Activated T-cell treated with anti-CD3 and anti-CD28 coated beads, Interleukin-2, amount 50 U/mL, for 1 hour (primary cell): ENCODE measurements at places on chromosomes 4 and X.

DNA sequence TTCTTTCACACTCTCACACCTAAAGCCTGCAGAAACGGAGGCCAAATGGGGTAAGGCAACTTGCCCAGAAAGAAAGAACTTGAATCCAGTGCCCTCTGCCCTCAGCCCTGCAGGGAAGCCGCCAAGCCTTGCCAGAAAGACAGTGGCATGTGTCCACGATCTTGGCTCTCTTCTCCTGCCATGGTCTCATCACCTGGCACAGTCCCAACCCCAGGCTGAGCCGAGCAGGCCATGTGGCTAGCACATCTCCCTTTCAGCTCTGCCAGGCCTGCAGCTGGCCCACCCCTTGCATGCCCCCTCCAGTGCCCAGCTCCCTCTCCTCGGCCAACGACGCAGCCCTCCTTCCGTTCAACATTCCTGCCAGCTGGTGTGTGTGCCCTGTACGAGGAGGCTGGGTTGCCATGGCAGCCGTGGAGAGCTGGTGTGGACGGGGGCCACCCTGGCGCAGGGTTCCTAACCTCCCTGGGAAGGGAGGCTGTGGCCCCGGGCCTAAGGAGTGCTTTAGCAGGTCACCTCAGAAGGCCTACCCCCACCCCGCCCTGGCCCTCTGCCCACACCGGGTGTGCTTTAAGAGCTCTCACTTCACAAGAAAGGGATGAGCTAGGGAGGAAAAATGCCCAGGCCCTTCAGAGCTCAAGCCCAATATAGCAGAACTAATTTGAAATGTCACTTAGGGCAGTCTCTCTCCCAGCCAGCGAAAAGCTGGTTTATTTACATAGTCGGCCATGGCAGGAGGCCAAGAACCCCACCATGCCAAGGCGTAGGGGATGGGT is 73.0 kb upstream of the PJA1 start:
- no peak for DNase-seq

DNA sequence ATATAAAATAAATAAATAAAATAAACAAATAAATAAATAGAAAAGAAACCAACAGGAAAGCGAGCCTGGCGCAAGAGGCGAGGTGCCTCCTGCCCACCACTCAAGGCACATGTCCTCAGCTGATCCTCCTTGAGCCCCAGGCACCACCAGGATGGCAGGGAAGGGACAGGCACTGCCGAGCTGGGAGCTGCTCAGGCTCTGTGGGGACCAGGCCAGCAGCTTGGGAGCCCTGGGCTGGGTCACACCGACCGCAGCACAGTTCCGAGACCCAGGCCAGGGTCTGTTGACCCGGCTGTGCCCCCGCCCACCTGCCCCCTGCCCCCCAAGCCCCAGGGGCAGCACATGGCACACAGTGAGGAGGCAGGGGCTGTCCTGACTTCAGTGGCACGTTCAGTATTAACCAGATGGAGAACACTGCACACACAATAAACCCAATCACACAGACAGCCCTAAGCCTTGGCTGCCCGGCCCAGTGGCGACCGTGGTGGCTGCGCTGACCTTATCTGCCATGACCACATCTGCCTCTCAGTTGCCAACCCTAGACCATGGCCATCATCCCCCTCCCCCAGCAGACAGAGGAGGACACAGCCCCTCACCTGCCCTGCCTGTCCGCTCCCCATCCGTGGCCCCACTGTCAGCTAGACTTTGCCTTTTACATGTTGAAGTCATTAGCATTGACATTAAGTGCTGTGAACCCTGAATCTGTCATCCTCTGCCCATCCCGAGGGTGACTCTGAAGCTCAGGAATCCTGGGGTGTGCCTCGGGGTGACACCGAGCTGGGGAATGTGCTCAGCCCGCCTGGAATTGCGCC is 2.9 kb upstream of the TREX2 start:
- no peak for DNase-seq

- DNase-seq, result no peak
Observed at GRCh38 chr4:126954537-126955291, 678.0 kb upstream of the INTU start.

GRCh38 chrX:68832101-68832416 is 3.2 kb downstream of the EFNB1 start:
- peak; percentile 19 for DNase-seq

GRCh38 chr4:3807311-3807710 is 41.1 kb downstream of the ADRA2C start:
- DNase-seq, result no peak

DNA sequence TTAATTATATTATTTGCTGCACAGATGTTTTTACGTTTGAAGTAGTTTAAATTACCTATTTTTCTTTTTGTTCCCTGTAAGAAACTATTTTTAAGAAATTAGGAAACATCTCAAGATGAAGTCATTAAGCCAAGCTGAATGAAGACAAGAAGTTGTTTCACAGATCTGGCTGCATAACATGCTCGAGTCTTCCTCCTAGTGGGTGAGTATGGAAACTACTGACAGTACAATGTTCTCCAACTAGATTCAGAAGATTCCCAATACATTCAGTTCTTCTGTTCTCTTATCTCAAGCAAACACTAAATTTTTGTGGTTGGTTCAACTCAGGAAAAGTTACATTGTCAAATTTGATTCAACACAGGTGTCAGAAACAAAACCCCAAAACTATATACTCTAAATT is 256.8 kb upstream of the VCX start:
- DNase-seq, result no peak

DNA sequence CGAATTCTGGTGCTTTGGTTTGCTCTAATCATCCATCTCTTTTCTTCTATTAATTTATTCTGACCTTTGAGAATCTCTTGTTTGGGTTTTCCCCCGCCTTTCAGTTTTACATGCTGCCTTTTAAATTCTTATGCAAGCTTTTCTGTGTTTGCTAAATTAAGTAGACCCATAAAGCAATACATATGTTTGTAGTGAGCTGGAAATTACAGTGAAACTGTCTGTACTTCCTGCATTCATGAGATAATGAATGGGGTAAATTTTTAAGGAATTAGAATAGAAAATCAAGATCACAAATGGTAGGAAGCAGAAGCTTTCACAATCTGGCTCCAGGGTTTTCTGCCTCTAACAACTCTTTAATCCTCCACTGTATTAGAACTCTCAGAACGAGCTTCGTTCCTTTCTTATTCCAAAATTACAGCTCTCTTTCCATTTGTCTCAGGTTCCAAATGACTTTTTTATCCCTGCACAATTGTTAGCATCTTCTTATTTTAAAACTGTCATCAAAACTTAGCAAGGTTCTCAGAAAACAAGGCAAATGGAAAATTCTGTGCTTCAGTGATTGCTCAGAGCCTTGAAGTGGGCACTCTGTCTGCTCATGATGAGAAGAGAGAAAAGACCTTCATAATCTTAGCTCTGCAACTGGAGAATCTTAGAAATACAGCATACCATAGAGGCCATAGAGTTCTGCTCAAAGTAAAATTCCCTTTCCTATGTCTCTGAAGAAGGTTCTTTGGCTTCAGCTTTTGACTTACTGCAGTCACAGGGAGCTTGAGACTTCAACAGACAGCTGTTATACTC is 108.2 kb downstream of the EGF start:
- no peak for DNase-seq

DNA sequence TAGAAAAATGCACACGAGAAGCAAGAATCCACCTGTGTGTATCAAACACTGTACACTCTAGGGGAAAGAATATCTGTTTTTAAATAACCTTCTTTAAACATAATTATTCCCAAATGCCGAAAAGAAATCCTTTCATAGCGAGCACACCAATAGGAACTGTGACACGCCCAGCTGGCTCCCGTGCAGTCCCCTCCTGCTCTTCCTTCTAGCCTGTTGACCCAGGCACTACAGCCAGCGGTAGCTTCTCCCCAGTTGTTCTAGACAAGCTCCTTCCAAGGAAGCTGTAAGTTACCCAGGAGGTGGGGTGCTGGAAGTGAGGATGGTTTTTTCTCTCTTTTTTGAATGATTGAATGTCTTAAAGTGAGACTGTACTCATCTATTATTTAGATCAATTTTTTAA is 19.5 kb upstream of the NOCT start:
- DNase-seq, result no peak

GRCh38 chr4:125388613-125389012 is 73.9 kb downstream of the FAT4 start:
- no peak for DNase-seq

- no peak for DNase-seq
Observed at GRCh38 chr4:163331629-163332376, 593 bp downstream of the NPY1R start.

DNA sequence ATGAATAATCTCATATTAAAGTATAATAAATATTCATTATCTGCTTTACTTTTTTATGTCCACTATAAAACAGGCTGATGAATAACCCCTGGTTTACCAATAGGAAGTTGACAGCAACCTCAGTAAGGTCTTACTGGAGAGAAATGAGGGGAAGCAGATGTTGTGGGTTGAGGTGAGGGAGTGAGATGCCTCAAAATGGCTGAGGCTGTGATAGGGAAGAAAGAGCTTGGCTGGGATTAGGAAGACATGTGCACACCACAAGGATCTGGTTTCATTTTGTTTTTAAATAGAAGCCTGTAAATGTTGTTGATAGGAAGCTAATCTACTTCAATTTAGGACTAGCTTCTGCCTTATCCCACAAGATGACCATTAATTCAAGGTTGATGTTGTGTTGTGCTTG is 14.4 kb upstream of the CYBB start:
- no peak for DNase-seq

DNA sequence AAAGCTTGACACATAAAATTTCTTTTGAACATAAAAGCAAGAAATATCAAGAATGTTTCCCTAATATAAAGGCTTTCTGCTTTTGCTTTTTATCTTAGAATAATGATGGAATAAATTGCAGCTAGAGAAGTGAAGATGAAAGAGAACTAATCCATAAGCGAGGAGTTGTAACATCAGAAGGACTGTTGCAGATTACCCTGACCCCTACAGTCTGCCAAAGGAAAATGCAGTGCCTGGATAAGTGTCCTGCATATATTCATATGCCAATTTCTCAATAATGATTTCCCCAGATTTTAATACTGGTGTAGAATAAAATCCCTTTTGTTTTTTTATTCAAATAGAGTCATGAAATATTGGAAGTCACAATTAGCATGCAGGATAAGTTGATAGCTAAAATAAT is 115.9 kb downstream of the MAGEC2 start:
- DNase-seq, result no peak

- DNase-seq, result no peak
Observed at GRCh38 chr4:145301386-145302080, 121.1 kb upstream of the OTUD4 start.

GRCh38 chrX:115402299-115402698 is 112.8 kb downstream of the LUZP4 start:
- no peak for DNase-seq

- DNase-seq, result no peak
Observed at GRCh38 chrX:8043121-8043520, 115.9 kb upstream of the PNPLA4 start.

DNA sequence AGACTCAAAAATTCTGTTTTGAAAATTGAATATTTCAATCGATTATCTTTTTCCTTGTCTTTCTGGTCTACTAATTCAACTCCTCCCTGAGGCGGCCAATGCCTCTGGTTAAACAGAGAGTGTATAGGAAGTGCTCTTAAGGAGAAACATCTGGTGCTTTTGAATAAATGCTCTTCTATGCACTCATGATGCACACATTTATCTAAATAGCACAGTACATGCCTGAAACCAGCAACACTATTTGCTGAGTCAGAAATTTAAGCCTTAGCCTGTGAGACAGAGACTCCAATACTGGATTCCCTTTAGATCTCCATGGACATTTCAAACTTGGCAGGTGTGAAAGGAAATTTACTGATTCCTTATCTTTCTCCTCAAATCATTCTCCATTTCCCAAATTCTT is 118.6 kb downstream of the SLIT2 start:
- no peak for DNase-seq

DNA sequence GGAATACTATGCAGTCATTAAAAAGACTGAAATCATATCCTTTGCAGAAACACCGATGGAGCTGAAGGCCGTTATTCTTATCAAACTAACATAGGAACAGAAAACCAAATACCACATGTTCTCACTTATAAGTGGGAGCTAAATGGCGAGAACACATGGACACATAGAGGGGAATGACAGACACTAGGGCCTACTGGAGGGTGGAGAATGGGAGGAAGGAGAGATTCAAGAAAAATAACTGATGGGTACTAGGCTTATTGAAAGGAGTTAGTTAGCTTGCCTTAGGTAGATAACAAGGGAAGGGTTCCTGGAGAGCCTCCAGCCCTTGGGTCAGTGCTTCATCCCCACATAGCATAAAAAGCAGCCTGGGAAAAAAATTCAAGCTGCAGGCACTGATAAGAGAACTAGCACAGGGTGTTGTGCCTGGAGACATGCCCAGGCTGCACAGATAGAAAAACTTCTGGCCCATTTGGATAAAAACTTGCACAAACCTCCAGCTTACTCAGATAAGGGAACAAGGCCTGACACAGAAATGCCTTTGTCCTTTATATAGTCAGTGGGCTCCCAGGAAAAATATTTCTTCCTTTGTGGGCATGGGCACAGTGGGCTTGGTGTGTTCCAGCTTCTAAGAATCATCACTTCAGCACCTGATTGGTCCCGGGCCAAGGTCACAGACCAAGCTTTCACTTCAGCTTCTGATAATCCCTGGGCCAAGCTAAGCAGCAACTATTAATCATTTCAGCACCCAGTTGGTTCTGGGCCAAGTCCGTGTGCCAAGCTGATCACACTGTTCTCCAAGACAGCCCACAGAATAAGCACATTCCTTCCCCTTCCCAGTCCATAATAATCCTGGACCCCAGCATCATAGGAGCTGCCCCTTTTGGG is 23.1 kb upstream of the PWWP3B start:
- DNase-seq, result no peak

DNA sequence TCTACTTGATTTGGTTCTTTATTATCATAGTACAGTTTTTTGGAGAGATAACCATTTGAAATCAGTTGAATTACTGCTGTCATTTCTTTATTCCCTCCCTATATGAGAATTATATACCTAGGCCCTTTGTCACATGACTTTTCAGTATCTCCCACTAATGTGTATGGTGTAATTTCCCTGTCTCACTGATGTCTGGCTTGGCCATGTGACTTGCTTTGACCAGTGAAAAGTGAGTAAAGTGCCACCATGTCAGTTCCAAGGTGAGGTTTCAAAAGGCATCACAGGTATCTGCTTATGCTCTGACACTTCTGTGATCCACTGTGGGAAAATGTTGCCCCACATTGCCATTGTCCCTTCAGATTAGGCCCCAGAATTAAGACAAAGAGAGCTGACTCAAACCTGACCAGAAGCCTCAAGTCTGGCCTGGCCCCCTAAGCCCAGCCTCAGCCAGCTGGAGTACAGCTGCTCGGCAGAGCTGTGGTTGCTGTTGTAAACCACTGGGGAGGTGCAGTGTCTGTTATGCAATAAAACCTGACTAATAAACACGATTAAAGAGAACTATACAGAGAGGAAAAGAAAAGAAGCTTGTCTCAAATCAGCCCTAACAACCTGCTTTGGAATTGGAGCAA is 27.5 kb downstream of the SETD7 start:
- no peak for DNase-seq
